ENCODE measurements at places on chromosomes 6 and 20.

GRCh38 chr6:17483391-17484016 is 90.1 kb downstream of the CAP2 start:
- DNase-seq, result no peak

DNA sequence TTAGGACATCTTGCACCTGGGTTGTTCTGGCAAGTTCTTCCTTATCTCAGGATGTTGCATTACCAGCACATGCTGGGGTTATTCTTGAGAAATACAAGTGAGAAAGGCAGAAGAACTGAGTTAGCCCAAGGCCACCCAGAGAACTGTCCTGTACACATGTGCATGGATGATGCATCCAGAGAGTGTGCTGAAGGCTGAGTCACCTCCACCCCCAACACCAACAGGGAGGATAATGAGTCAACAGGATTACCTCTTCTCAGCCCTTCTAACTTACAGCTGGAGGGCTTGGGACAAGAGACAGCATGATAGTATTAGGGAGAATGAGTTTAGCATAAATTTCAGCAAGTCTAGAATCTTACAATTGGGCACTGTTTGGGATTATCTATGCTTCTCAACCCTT is 8.5 kb downstream of the SCGN start:
- no peak for DNase-seq

DNA sequence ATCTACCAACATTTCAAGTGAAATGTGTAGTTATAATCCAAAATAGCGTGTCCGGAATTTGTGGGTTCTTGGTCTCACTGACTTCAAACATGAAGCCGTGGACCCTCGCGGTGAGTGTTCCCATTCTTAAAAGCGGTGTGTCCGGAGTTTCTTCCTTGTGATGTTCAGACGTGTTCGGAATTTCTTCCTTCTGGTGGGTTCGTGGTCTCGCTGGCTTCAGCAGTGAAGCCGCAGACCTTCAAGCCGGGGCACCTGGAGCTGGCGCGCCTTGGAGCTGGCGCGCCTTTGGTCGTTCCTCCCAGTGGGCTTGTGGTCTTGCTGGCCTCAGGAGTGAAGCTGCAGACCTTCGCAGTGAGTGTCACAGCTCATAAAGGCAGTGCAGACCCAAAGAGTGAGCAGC is 291.5 kb upstream of the EYS start:
- no peak for DNase-seq

- no peak for DNase-seq
Observed at GRCh38 chr6:4846387-4846786, 70.2 kb downstream of the CDYL start.

GRCh38 chr6:14784596-14785492 is 461.0 kb upstream of the JARID2 start:
- DNase-seq, result no peak

DNA sequence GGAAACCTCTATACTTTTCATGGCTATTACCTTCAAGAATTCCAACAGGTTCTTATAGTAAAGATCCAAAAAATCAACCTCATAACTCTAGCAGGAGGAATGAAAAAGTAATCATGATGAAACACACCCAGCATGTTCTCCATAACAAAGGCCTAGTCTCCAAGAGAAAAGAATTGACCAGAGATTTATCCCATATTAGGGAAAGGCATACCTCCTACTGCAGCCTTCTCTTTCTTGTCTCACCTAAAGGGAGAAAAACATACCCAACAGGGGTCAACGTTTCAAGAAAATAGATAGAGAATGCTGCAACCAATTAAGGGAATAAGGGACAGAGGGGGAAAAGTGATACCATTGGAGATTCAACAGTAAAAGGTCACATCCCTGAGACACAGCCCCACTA is 262.5 kb downstream of the FRK start:
- DNase-seq, result no peak

- DNase-seq, result no peak
Observed at GRCh38 chr20:19212821-19213502, 520 bp downstream of the SLC24A3 start.

GRCh38 chr20:24283186-24283585 is 186.2 kb upstream of the SYNDIG1 start:
- DNase-seq, result no peak

DNA sequence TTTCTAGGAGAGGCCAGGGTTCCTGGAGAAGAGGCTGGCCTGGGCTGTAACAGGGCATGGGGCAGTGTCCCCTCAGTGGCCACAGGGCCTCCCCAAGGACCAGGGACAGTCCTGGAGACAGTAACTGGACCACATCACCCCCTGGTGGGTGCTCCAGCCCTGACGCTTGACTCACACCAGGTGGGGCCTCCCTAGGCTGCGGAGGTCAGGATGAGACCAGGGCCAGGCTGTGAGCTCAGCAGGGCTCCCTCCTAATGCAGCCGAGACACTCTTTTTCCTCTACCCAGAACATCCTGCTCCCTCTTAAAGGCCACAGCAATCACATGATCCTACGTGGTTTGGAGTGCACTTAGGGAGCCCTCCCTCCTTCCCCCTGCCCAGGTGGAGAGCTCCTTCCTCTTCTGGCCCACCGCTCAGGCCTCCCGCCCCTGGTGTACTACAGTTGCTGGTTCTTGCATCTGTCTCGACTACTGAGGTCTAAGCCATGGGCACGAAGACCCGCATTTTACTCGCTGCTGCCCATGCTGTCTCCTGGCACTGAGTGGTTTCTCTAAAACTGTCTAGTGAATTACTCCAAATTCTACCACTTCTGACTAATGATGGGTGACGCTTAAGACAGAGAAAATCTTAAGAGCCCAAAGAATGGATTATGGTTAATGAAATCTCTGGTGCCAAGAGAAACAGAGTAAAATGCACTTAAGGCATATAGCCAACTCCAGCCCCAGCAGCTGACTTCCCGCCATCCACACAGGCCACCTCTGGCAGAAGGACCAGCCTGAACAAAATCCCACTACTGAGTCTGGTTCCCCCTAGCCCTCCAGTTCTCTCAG is 166.1 kb upstream of the CST7 start:
- DNase-seq, result peak; percentile 41

DNA sequence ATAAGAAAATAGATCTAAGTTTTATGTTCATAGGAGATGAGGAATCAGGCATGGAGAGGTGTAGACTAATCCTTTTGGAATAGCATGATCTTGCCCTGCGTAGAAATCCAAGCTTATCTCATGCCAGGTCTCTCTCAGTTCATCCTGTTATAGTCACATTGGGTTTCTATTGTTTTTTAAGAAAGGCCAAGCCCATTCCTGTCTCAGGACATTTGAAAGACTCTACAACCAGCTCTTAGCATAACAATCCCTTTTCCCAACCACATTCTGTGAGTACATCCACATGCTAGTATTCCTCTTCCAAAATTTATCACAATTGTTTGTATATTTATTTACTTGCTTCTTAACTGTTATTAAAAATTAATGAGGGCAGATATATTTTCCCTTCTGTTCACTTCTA is 130.3 kb downstream of the MMUT start:
- DNase-seq, result no peak

DNA sequence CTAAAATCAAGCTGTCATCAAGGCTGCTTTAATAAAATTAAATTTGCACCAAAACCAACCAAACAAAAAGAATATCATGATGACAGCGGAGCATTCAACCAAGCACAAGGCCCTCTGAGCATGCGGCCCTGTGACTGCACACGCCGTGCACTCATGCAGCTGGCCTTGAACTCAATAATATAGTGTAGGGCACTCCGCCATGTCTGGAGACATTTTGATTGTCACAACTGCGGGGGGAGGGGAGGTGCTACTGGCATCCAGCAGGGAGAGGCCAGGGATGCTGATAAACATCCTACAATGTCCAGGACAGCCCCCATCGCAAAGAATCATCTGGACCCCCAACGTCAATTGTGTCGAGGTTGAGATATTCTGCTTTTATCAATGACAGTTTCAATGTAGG is 9.7 kb downstream of the MOCS3 start:
- no peak for DNase-seq

DNA sequence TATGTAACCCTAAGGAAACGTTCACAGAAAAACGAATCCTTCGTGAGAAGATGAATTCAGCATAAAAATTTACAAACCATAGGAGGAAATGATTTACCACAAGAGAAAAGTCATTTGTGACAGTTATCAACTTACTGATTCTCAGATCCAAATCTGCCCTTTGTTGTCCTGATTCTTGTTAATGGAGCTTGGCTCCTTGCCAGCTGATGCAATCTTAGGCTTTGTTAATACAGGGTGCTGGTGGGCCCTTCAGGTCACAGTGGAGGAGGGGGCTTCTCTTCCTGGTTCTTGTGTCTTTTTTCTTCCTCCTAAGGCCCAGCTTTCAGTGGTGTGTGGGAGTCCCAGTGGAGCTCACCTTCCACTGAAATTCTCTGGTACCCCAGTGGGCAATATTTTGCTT is 108.4 kb upstream of the MAP3K7 start:
- no peak for DNase-seq

DNA sequence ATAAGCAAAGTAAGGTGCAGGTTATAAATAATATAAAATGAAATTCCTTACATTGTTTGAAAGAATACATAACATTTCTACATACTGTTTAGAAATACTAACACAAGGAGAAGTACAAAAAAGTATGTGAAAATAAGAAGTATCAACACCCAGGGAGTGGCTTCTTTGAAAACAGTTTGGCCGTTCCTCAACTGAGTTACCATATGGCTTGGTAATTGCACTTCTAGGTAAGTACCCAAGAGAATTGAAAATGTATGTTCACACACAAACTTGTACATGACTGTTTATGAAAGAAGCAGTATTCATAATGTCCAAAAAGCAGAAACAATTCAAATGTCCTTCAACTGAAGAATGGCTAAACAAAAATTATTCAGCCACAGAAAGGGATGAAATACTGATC is 30.7 kb downstream of the PAK5 start:
- no peak for DNase-seq

DNA sequence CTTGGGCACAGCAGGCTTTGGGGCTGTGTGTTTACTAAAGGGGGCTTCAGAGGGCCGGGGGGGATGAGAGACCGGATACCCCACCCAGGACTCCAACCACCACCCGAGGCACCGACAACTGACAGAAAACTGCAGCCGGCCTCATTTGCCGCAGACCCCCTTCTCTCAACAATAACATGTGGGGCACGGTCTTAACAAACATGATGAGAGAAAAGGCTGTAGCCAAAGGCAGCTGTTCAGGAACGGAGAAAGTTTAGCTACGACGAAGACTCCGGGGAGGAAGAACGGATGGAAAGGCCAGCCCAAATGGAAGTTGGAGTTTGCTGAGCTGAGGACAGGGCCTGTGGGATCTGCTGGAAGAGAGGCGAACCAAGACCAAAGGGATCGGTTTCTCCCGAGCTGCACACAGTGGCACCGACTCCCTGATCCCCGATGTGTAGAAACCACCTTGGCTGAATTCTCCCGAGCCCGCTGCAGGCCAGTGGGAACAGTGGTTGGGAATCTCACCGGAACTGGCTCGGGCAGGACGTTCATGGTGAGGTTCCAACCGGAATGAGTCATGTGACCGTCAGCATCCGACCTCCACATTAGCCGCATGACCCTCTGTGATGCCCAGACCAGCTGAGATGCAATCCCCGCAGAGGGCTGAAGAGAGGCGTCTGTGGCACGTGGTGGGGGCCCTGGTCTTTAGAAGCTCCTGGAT is 359.3 kb downstream of the TAF4 start:
- no peak for DNase-seq

GRCh38 chr20:57107208-57107607 is 159.2 kb downstream of the BMP7 start:
- no peak for DNase-seq

DNA sequence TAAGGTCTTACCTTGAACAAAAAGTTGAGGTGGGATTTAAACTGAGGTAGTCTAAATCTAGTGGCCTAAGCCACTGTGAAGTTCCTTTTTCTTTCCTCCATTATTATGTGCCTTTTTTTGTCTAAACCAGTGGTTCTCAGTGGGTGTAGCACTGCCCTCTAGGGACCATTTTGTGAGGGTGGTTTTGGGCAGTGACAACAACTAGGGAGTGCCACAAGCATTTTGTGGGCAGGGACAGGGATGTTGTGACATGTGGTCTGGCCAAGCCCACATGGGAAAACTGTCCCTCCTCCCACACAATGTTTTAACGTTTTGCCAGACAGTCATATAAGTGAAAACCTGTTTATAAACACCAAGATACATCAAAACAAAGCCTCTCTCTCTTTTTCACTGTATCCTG is 899.4 kb upstream of the FLRT3 start:
- DNase-seq, result no peak

GRCh38 chr6:129179283-129179682 is 296.3 kb downstream of the LAMA2 start:
- DNase-seq, result no peak

- DNase-seq, result no peak
Observed at GRCh38 chr6:32070814-32071543, 32.8 kb downstream of the CYP21A2 start.

DNA sequence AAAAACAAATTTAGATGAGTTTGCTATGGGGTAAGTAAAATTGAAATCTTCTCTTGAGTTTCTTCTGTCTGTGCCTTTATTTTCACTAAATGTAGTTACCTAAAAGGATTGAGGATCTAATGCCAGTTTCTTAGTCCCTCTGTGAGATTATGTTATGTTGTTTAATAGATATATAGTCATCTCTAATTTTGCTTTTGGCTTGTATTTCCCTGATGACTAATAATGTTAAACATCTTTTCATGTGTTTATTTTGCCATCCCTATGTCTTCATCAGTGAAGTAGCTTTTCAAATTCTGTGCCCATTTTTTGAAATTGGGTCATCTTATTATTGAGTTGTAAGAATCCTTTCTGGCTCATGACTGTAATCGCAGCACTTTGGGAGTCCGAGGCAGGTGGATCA is 13.7 kb downstream of the QRSL1 start:
- DNase-seq, result no peak

- no peak for DNase-seq
Observed at GRCh38 chr6:51953246-51953645, 134.2 kb downstream of the PKHD1 start.

DNA sequence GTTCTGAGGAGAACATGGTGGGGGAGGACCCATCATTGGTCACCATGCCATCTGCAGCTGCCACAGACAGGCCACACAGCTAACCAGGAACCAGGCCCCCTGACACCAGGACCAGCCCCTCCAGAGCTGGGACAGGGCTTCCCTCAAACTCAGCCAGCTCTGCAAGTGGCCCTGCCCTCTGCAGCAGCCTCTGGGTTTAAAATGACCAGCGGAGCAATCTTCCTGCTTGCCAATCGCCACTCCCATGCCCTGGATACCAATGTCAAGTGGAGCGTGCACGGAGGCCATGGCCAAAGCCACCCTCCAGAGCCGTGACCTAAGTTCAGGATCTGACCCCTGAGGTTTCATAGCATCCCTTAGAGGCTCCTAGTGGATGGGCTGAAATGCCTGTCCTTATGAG is 199.4 kb downstream of the SYNDIG1 start:
- peak; percentile 57 for DNase-seq

GRCh38 chr6:70666706-70667105 is 977 bp upstream of the SMAP1 start:
- no peak for DNase-seq

- DNase-seq, result no peak
Observed at GRCh38 chr6:134908906-134909516, 40.9 kb downstream of the ALDH8A1 start.

DNA sequence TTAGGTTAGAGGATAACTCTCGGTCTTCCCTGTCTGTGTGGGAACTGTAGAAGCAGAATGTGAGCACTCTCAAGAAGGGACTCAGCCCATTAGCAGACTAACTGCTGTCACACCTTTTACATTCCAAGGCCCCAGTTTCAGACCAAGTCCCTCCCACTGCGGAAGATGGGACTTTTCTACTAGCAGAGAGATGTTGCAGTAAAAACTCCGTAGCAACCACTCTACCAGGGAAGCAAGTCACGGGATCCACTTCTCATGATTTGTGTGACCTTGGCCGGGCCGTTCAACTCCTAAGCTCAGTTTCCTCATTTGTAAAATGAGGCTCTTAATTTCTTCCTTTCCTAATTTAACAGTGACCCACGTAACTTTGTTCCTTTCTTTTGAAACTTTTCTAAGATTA is 77.1 kb upstream of the SLC4A11 start:
- DNase-seq, result no peak

GRCh38 chr6:155228546-155229166 is 35.2 kb upstream of the CLDN20 start:
- DNase-seq, result no peak

Measured in activated effector memory CD4-positive, alpha-beta T cell treated with anti-CD3 and anti-CD28 coated beads, Interleukin-2, amount 50 U/mL, for 16 hours (primary cell).